ENCODE measurements at places on chromosomes 1 and 21.

DNA sequence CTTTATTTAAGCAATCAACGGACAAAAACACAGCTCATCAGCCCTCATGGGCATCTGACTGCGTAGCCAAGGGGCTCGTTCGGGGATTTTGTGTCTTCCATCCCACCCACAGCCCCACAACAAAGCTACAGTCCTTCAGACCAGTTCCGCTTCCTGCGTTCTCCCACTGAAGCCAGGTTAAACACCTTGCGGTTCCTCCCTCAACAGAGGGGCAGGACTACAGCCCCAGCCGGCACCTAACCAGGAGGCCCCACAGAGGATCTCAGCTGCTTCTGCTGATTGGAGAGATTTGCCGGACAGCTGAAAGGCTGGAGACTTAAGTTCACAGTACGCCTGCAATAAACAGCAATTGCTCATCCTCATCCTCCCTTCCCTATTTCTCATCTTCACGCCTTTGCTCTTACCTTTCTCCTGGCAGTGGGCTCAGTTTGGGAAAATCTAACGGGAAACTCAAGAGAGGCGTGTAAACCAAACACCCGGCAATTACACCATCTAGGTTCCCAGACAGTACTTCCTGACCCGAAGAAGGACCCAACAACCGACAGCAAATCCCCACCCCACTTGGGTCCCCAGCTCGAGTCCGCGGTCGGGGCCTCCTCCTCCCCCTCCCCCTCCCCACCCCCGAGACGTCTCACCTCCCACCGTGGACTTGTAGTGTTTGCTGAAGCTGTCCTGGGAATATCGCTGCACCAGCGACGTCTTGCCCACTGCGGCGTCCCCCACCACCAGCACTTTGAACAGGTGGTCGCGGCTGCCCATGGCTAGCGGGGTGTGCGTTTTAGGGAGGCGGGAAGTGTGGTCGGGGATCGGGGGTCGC, 876 bp downstream of the RAB29 start:
- DNase-seq, result no peak

DNA sequence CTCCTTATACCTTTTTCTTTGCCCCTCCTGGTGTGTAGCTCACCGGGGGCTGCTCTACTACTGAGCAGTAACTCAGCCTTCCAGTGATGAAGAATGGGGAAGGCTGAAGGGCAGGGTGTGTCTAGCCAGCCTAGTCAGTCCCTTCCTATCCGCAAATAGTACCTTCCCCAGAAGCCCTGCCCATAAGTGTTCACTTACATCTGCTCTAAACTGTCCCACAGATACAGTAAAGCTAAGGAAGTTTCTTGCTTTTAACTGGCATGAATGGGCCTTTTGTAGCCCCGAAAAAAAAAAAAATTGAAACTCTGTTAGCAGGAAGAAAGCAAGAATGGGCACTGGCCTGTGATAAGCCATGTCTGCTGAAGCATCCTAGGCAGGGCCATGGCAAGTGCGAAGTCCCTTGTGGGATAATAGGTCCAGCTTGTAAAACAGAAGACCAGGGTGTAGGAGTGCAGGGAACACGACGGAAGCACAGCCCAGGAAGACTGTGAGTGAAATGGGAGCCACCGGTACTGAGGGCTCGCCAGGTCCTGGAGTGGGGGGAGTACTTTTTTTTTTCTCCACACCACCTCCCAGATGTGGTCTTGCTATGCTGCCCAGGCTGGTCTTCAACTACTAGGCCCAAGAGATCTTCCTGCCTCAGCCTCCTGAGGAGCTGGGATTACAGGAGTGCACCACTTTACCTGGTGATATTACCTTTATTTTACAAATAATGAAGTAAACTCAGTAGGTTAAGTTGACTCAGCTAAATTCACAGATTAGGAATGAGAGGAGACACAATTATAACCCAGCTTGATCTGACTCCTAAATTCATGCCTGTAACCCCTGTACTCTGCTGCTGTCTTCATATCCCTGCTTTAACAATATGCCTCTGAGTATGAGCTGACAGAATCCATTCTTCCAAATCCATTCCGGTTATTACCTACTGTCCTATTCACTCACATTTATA, 347.5 kb downstream of the SMYD3 start:
- DNase-seq, result no peak

DNA sequence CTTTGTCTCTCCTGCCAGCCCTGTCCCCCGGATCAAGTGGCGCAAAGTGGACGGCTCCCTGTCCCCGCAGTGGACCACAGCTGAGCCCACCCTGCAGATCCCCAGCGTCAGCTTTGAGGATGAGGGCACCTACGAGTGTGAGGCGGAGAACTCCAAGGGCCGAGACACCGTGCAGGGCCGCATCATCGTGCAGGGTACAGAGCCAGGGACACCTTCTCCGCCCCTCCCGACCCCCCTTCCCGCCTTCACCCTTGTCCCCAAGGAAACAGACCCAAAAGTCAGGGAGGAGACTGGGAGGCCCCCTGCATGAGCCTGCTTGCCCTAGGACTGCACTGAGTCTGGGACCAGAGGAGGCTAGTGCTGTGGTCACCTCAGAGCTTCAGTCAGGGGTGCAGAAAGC, 18.2 kb downstream of the CNTN2 start:
- no peak for DNase-seq

GRCh38 chr1:30856260-30856790, 52.2 kb downstream of the SDC3 start:
- DNase-seq, result no peak

- peak; percentile 61 for DNase-seq
These were observed at the start of gene SPATC1L for GRCh38 chr21:46183910-46184624. Gene SPATC1L, minus strand, starts transcription at chr21:46184459. Its CDS starts 1,643 bp downstream, at chr21:46182816.
